Prostate gland (tissue), 2 donors: ENCODE measurements at places on chromosomes 2 and 18. TPM values are rescaled to one million over a fixed set of nuclear protein-coding genes. Genes with fewer than 3 reads are reported as not detected.

DNA sequence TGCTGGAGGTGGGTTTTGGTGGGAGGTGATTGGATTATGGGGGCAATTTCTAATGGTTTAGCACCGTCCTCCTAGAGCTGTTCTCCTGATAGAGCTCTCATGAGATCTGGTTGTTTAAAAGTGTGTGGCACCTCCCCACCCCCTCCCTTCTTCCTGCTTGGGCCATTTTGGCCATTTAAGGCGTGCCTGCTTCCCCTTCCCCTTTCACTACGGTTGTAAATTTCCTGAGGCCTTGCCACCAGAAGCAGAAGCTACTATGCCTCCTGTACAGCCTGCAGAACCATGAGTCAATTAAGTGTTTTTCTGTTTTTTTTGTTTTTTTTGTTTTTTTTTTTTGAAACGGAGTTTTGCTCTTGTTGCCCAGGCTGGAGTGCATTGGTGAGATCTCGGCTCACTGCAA is 335.7 kb upstream of the HS6ST1 start:
- no peaks in the 10 kb centered on the region for H3K36me3 ChIP-seq
- H3K4me3 ChIP-seq = no peak overlapping the region
- no peak for DNase-seq
- H3K27me3 ChIP-seq = no peaks in the 10 kb centered on the region

GRCh38 chr2:131039101-131039440 is 54.2 kb downstream of the FAM168B start:
- no peaks in the 10 kb centered on the region for H3K36me3 ChIP-seq
- no peaks in the 10 kb centered on the region for H3K4me1 ChIP-seq
- H3K27me3 ChIP-seq = no peaks in the 10 kb centered on the region
- DNase-seq = no peak
- H3K27ac ChIP-seq = no peak overlapping the region

- H3K27ac ChIP-seq = no peak overlapping the region
- no peaks in the 10 kb centered on the region for H3K4me1 ChIP-seq
- H3K36me3 ChIP-seq = no peaks in the 10 kb centered on the region
- DNase-seq = no peak
These were observed 198.3 kb downstream of the PIEZO2 start for GRCh38 chr18:10950876-10951630.

Gene TRIM54
- 2.8 TPM for total RNA-seq

Gene LAPTM4A
- total RNA-seq = 340 TPM
